ENCODE measurements at places on chromosomes 1 and 21.

GRCh38 chr1:16158025-16158424, 2.2 kb upstream of the EPHA2 start:
- DNase-seq: peak; percentile 35

DNA sequence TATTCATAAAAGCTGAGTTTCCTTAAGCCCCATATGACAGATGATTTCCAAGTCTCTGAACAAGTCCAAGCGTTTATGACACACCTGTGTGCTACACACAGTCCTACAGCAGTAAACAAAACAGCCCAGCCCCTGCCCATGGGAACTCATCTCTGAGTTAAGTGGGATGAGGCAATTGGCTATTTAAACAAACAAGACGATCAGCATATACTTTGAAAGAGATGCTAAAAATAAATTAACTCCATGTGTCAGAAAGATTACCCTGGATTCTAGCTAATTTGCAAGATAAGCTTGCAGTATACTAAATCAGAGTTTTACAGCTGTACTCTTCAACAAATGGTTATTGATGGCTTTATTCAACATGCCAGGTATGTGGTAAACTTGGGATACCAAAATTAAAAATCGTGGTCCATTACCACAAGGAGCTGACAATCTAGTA, 7.0 kb downstream of the PSMG1 start:
- DNase-seq: no peak

DNA sequence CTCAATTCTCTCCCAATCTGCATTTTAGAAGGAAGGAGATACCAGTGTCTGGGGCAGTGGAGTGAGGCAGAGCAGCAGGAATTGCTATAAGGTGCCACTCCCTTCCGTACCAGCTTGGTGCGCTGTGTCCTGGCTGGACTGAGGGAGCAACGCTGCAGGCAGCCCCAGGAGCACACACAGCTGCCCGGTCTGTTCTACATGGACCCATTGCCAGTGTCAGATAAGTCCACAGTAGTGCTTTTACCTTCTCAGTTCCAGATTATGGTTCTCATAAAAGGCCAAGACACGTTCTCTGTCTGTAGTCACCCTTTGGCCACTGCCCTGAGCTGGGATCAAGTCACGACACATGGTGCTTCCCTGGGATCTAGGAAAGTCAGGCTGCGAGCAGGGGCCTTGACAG, 44.1 kb upstream of the BARHL2 start:
- no peak for DNase-seq

- DNase-seq: no peak
Observed at GRCh38 chr1:22044690-22045420, 7.7 kb upstream of the CDC42 start.

- DNase-seq: no peak
Observed at GRCh38 chr1:204788470-204788869, 82.2 kb upstream of the NFASC start.

DNA sequence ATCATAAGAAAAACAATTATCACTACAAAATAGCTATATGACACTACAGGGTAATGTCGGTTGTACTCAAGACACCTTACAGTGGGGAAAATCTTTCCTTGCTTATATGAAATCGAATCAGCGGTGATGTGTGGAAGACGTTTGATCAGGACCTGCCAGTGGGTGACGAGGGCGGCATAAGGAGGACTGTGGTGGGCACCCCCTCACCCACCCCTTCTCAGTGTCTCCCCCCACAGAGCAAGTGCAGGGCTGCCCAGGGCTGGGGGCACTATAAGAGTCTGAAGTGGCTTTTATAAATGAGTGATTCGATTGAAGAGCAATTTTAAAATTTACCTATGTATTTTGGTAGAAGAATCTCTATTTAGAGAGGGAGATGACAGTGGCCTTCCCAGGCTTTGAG, 35.8 kb downstream of the CRYAA start:
- no peak for DNase-seq

GRCh38 chr1:220928320-220928719, 49.1 kb downstream of the HLX start:
- no peak for DNase-seq

GRCh38 chr1:98287626-98288025, 366.8 kb upstream of the DPYD start:
- no peak for DNase-seq

GRCh38 chr1:107541412-107541811, 400.6 kb downstream of the NTNG1 start:
- no peak for DNase-seq

GRCh38 chr1:228013935-228014930, 7.4 kb downstream of the WNT3A start:
- DNase-seq: no peak

All from NAMALWA (cell line).